Stimulated activated CD8-positive, alpha-beta memory T cell treated with anti-CD3 and anti-CD28 coated beads, Interleukin-7, amount 100 ng/mL, for 1 hour (primary cell): ENCODE measurements at places on chromosomes 7 and 10.

GRCh38 chr7:130733931-130734814, at the start of gene KLF14:
Gene KLF14 (minus strand): TSS chr7:130734207. CDS start chr7:130734033, 174 bp downstream.
- DNase-seq: no peak

GRCh38 chr7:137943132-137943551, 58.7 kb downstream of the CREB3L2 start:
- DNase-seq: no peak

DNA sequence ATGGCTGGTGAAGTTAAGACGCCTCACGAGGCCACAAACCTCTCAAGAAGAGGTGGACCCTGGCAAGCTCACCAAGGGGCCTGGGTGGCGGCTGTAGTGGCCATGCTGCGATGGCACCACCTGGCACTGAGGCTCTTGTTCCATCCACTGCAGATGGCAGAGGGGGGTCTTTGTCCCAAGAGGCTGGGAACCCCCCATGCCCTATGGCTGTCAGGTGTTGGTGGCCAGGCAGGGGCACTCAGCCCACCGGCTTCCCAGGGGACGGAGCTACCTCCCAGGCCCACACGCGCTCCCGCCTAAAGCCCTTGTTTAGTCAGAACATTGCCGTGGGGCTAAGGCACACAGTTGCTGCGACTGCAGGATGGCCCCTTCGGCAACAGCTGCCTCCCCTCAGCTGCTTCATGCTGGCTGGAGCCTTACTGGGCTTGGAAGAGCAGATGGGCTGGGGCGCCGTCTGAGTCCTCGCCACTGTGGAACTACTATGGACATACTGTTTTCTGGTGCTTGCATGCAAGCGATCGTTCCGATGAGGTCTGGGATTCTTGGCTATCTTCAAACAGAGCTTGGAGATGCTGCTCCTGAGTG, 46.8 kb downstream of the DPYSL4 start:
- no peak for DNase-seq

- no peak for DNase-seq
Observed at GRCh38 chr10:15123749-15124184, 26.6 kb downstream of the RPP38 start.

DNA sequence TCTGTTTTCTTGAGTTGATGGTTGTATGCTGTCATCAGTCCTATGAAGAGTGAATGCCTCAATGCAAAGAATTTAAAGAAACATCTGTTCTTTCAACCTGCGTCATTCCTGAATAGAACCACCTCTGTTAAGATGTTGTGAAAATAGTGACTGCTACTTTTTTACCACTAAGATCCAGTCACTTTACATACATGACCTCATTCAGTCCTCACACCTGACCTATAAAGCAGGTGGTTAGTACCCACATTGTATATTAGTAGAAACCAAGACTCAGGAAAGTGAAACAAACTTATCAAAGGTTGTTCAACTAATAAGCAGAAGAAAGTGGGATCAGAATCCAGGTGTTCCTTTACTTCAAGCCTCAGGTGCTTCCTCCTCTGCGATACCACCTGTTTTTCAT, 64.8 kb downstream of the ITGB8 start:
- no peak for DNase-seq

DNA sequence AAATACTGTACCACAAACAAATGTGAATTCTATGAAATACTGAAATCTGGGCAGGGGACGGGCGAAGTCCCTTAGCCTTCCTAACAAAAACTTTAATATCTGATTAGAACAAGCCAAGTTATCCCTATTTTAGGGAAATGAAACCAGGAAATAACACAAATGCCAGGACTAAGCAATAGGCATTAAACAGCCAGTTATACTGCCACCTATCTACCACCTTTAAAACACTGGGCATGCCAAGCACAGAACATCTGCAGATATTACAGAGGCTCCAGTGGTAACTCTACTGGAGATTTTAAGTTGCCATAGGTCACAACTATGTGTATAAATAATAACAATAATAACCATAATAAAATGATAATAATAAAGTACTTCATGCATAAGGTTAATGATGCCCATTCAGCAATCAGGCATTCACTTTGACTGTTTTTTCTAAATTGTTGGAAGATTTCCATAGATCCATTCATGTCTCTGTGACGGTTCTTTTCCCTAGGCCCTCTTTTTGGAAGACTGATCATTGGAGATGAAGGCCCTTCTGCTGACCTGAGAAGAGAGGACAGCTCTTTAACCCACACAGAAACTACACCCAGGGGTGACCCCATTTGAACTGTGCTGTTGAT, 195.7 kb downstream of the CACNA2D1 start:
- no peak for DNase-seq

DNA sequence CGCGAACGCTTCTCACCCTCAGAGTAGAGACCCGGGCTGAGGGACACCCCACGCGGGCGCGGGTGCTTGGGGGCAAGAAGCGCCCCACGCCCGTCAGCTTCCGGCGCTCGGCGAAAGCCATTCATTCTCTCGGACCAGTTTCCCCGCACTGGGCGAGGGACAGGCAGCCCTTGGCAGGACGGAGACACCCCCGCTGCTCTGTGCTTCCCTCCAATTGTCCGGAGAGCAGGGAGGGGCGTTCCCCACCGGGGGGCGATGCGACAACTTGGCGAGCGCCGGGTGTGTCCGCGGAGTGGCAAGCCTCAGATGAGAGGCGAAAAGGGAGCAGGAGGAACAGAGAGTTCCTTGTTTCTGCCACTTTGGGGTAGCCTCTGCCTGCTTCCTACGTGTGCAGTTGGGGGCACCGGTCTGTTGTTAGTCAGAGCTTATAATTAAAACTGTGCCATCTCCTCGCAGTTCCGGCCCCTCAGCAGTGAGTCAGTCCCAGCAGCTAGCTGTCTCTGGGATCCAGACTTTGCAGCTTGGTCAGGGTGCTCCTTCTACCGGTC, 1.7 kb downstream of the GPR158 start:
- DNase-seq: no peak

- DNase-seq: no peak
Observed at GRCh38 chr10:87771871-87772500, 46.0 kb downstream of the ATAD1 start.

GRCh38 chr7:154867068-154867467, 135.9 kb downstream of the PAXIP1 start:
- DNase-seq: no peak

GRCh38 chr7:82234457-82235049, 209.0 kb downstream of the CACNA2D1 start:
- DNase-seq: no peak

DNA sequence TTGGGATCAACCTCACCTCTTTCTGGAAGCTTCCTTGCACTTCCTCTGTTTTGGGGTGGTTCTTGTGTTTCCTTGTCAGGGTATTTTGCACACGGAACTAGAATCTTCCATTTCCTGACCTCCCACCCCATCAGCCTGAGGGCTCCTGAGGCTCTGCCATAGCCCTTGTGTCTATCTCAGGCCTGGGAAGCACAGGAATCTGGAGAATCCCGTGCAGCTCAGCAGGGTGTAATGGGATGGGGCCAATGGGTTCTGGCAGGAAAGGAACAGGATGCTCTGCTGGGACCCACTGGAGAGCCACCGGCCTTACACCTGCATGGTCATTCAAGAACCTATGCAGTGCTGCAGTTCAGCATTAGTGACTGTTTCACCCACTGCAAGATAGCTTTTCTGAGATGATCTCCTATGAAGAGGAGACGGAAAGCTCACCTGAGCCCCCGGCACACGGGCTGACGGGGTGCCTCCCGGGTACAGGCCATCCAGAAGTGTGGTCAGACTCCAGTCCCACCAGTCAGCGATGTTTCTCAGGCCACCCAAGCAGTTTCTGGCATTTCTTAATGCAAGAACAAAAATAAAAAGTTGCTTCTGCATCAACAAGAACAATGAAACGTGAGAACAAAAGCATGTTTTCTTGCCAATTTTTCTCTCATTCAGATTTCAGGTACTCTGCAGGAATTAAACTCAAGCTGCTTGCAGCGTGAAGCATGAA, 133.2 kb downstream of the PKD1L1 start:
- DNase-seq: no peak

GRCh38 chr7:123692471-123692877, 36.8 kb downstream of the LMOD2 start:
- no peak for DNase-seq

DNA sequence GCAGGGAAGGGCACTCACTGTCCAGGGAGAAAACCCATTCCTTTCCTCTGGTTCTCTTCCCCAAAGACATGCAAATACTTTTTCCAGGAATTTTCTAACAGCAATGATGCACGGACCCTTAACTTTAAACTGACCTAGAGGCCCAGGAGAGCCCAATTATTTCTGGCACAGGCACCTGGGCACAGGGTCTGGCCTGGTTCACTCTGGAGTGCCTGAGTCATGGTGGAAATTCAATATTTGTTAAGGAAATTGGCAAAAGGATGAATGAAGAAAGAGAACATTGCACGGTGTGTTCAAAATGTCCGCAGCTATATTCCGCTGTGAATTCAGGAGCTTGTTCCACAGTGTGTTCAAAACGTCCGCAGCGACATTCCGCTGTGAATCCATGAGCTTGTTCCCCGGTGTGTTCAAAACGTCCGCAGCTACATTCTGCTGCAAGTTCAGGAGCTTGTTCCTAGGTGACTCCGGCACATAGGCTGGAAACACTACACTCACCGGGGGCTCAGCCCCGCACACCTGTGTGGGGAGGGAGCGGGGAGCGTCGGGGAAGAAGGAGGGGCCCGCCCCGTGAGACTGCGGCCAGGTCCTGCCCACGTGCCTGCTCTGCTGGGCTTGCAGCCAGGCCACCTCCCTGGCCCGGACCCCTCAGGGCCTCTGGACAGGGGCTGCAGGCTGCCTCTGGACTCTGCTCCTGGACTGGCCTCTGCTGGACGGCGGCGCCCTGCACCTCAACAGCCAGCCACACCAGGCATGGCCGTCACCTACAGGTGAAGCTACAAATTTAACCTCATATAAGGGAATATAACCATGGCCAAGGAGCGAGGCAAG, 72.0 kb upstream of the FAM20C start:
- no peak for DNase-seq

GRCh38 chr10:75611172-75611992, 180.0 kb downstream of the LRMDA start:
- DNase-seq: no peak

DNA sequence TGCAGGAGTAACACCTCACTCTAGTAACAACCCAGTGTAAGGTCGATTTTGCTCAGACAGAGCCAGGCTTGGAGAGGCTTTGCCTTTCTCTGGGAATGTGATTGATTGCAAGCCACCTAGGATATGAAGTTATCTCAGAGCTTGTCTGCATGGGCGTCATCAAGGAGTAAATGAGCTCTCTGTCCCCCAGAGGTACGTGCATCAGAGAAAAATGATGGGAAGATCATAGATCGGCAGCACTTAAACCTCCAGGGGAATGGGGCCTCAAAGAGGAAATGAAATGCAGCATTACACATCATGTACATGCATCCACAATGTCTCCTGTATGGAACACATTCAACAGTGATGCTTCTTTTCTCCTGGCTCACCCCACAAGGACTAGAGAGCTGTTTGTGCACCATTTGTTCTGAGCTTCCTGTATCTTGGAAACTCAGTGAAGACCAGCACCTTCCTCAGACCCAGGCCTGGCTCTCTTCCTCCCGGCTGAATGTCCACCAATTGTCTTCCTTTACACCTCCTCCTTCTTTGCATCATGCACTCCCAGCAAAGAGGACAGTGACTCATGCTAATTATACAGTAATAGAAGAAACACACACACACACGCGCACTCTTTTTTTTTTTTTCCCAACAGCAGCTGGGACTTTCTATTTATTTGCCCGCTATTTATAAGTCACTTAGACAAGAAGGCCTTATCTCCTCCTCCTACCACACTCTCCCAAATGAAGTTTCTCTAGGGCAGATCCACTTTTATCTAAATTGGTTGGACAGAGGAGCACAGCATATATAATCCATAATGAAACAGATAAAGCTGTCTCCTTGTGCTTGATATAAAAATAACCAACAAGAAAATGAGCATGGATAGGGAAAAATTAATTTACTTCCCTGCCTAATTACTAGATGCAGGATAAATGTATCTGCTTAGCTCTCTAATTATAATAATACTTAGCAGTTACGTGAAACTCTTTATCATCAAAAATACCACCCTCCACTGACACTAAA, 990.7 kb downstream of the CCSER2 start:
- no peak for DNase-seq

DNA sequence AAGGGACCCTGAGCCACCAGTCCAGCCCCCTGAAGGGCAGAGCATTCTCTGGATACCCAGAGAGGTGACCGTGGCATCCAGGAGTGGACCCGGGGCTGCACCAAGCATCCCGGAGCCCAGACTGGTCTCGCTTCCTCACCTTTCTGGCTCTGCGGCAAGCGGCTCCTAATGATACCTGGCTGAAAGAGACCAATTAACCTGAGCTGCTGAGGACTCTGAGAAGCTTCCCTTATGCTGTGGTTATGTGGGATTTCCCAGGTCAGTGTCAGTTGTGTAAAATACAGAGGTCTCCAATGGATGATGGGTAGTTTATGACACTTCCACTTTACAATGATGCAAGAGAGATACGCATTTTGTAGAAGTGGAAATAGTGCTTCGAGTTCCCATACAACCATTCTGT, 51.5 kb downstream of the PFKFB3 start:
- no peak for DNase-seq

DNA sequence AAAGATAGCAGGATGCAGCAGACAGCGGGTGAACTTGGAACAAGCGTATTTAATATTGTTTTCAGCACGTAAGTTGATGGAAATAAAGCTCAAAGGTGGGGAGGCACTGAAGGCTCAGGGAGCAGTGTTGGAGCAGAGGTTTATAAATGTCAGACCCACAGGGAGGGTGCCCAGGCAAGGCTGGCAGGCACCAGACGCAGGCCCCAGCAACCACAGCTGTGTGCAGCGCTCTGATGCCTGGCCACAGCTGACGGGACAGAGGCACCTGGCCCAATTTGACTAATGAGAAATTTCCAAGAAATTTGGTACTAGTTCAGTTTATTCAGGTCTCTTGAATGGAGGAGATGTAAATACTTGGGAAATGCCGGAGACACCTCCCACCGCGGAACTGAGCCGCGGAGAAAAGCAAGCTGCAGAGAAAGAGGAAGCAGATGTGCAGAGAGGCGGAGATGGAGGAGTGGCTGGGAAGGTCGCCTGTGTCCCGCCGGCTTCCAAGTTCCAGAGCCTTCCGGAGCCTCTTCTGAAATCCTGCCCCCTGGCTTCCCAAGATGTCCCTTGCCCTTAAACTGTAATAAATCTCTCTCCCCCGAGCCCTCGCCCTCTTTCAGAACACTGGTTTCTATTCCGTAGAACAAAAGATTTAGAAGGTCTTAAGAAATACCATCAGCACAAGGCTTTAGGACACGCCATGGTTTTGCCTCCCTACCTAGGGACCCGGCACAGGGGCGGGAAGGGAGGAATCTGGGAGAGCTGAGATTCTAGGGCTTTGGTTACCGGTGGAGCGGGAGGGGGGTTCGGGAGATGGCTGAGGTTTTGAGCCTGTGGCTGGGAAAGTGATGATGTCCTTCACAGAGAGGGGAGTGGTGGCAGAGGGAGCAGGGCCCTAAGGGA, 38.4 kb upstream of the PLXNA4 start:
- no peak for DNase-seq
